ENCODE measurements at places on chromosomes 12 and 14.
A peak's percentile ranks its signal among the peaks of the same experiment; 100 is the strongest.

GRCh38 chr14:103928011-103928890 is at the start of gene TDRD9:
TDRD9 (plus strand) TSS chr14:103928456; CDS start chr14:103928510, 54 bp downstream.
- DNase-seq: no peak

DNA sequence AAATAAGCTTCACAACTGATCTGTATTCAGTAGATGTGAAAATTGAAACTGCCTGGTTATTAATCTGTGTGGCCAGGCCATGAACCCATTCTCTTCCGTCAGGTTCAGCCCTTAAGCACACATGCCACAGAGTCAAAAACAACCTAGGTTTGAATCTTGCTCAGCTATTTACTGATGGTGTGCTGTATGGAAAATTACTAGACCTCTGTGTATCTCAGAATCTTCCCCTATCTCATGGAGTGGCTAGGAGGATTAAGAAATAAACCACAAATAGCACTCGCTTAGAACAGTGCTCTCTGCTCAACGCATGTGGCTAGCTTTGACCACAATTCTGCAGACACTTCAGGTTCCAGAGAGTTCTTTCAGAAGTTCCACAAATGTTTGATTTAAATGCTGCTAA is 240.7 kb upstream of the PLEKHG7 start:
- peak; percentile 31 for DNase-seq

- no peak for DNase-seq
Measured at GRCh38 chr12:49832836-49833421, 4.7 kb upstream of the NCKAP5L start.

- no peak for DNase-seq
Measured at GRCh38 chr12:106975993-106976658, 10.8 kb downstream of the MTERF2 start.

DNA sequence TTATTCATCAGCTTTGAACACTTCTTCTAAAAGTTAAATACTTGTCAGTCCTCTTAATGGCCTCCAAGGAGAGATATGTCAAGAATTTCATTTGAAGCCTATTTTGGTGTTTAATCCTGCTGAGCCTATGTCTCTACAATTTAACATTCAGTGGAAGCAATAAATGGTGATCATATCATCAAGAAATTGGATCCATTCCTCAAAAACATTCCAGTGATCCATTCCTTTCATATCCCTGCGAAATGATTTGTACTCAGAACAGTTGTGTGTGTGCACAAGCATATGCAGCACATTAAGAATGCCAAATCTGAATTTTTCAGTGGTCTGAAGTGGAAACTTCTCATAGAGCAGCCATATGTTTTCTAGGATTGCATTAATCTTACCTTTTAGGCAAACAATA is 373.7 kb upstream of the SYT1 start:
- DNase-seq: no peak
